CD4-positive, CD25-positive, alpha-beta regulatory T cell (primary cell): ENCODE measurements at places on chromosomes 1 and 21. TPM values are rescaled to one million over a fixed set of nuclear protein-coding genes. Genes with fewer than 3 reads are reported as not detected.

DNA sequence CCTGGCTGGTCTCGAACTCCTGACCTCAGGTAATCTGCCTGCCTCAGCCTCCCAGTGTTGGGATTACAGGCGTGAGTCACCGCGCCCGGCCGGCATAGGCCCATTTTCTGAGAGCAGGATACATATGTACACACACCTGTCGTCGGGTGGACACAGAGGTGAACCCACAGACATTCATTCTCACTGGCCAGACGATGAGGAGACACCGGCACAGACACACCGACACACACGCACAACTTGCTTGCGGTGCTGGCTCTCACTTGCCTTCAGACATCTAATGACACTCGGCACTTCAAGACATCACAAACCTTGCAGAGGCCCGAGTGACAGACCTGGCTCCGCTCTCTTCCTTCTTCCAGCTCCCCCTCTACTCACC, 579 bp downstream of the PTCH2 start:
- no peak for DNase-seq

DNA sequence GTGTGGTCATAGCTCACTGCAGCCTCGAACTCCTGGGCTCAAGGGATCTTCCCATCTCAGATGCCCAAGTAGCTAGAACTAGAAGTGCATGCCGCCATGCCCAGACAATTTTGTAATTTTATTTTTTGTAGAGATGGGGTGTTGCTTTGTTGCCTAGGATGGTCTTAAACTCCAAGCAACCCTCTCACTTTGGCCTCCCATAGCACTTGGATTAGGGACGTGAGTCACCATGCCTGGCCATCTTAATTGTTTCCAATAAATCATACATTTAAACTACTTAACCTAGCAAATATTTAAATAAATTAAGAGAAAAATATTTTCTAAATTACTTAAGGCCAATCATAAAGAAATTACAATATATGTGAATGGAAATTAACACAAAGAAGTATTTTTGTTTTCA, 35.1 kb upstream of the ADGRL4 start:
- DNase-seq: no peak

GRCh38 chr1:231856426-231856825, 229.8 kb downstream of the DISC1 start:
- DNase-seq: no peak

GRCh38 chr1:109050228-109050995, 8.5 kb upstream of the WDR47 start:
- DNase-seq: no peak

DNA sequence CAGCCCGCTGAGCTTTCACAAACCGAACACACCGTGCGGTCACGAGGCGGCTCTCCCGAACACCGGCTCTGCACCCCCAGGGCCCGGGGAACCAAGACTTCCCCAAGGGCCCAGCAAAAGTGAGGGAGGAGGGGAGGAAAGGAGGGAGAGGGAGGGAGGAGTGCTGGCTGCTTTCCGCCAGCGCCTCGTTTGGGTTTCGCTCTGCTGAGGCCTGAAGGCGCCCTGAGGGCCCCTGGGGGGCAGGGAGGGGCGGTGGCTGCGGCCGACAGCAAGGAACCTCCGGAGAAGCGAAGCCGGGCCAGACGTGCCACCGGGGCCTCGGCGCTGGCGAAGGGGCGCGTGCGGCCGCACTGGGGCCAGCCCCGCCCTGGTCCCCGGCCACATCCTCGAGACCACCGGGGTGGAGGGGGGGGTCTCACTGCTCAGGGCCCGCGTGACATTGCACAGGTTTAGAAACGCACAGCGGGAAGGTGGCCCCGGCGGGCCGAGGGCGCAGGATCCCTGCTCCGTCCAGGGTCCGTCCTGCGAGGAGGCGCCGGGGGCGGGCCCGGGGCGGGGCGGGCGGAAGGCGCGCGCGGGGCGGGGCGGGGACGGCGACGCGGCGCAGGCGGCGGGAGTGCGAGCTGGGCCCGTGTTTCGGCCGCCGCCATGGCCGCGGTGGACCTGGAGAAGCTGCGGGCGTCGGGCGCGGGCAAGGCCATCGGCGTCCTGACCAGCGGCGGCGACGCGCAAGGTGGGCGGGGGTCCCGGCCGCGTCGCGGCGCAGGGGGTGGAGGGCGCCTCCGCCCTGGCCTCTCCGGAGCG, at the start of gene PFKL:
TSS of gene PFKL (plus strand) at position 596 of the 804 bp plus-strand sequence. CDS start at position 649, 53 bp downstream.
- peak; percentile 52 for DNase-seq

DNA sequence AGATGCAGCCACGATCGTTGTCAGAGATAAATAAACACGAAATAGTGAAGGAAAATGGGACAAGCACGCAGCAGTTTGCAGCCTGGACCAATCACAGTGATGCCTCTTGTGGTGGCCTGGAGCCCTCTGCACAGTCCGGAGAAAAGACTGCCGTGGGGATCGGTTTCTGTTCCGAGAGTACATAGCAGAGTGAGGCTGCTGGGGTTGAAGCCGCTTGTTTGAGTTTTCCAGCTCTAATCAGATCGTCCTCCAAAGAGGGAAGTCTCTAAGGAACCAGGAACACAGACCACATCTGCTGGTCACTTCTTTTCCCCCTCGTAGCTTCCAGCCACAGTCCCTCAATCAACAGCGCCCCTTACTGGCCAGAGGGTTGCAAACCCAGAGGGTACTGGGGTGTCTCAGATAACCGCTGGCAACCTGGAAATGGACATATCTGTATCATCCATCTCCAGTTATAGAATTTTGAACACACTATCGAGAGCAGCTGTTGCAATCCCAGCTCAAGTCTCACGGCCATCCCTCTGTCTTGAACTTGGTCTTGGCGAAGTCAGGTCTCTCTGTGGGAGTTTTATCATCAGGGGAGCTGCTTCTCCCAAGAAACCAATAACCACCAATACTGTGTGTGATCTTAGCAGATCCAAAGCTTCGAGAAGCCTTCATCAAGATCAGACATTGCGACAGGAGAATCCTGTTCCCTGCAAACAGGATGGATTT, 57.4 kb downstream of the OLIG1 start:
- DNase-seq: peak; percentile 22

GRCh38 chr1:6342056-6342455, 51.5 kb downstream of the ACOT7 start:
- DNase-seq: no peak

GRCh38 chr1:166937962-166938361, 37.4 kb downstream of the ILDR2 start:
- no peak for DNase-seq

- no peak for DNase-seq
These were observed 4.2 kb upstream of the GUCA2A start for GRCh38 chr1:42168763-42169162.

- no peak for DNase-seq
These were observed 139.3 kb downstream of the TIAM1 start for GRCh38 chr21:31204801-31205200.

DNA sequence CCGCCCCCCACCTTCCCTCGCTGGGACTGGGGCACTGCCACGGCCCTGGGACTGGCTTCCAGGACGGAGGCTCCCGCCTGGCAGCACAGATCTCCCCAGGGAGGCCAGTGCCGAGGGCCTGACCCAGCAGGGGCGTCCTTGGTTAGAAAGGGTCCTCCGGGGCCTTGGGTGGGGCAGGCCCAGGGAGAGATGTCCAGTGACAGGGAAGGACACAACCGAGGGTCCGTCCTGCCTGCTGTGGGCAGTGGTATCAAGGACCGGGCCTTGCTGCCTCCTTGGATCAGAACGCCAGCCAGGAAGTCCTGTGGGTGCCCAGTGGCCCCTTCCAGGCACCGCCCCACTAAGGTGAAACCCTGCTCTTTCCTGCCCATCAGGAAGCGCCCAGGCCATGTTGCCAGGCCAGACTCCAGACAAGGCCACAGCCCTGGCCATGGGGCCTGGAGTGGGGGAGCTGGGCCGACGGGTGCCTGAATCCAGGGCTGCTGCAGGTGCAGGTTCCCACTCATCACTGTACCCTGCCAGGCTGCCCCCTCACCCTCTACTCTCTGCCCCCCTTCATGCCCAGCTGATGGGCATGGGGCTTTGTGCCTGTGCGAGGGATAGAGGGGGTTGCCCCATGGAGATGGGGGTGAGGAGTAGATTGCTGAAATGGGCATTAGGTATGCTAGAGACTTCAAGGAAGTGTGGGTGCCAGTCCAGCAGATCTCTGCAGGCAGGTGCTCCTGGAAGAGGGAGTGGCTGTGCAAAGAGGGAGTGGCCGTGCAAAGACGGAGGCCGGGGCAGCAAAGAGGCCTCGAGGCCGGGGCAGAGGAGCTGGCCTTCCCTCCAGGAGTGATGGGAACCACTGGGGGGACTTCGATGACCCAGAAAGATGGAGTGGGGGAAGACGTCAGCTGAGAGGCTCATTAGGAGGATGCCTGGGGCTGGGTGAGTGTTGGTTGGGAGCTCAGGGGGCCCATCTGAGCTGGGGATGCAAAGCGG, 2.2 kb upstream of the PRKCZ start:
- DNase-seq: no peak

GRCh38 chr1:48242141-48242736, 19.7 kb downstream of the SLC5A9 start:
- DNase-seq: no peak

DNA sequence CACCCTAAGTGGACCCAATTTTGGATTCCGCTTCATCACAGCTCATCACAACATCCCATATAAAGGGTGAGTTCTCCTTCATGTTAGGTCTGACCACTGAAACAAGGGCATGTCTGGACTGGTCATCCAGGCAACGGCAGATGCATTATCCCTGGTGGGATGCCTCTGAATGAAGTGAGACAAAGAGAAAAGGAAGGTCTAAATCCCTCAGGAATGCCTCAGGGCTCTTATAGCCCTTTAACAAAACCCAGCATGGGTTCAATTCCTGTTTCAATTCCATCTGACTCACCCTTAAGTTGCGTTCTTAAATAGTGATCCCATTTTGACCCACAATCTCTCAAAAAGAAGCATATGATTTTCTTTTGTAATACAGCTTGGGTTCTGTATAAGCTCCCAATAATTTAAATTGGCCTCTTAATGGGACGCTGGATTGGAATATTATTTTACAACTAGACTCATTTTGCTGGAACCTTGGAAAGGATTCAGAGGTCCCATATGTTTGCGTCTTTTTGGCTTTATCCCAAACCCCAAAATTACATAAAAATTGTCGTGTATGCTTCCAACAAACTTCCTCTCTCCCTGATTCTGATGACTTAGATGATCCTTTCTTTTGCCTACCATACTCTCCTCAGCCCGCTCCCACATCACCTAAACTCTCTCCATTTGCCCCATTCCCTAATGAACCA, 287.4 kb upstream of the ZP4 start:
- no peak for DNase-seq

DNA sequence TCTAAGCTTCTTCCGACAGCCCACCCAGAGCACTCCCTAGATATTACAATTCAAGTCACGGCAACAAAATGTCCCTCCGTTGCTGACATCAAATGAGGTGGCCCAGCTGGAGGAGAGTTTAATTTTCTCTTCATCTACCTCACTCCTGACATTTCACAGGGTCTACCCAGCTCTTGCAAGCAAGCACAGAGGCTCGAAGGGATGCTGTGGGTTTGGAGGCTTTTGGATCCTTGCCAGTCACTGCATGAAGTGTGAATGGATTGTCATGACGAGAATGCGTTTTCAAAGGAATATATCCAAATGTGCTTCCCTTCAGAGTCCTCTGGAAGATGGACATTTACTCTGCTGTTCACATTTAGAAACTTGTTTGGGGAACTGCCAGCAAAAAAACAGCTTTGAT, 33.5 kb downstream of the CAPN8 start:
- no peak for DNase-seq

DNA sequence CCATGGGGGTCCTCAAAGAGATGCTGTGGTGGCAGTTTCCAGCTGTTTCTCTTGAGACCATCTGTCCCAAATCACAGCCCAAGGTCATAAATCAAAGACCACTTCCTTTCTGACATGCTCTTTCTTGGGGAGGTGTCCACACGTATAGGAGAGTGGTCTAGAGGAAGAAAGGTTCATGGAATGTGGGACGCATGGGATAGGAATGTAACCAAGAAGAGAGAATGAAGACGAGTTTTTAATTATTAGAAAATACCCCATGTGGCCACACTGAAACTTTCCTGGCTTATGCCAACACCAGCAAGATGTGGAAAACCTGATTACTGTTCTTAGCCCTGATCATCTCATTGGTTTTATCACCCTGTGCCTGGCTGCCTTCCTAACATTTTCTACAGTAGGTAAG, 124.2 kb upstream of the IFFO2 start:
- DNase-seq: no peak

DNA sequence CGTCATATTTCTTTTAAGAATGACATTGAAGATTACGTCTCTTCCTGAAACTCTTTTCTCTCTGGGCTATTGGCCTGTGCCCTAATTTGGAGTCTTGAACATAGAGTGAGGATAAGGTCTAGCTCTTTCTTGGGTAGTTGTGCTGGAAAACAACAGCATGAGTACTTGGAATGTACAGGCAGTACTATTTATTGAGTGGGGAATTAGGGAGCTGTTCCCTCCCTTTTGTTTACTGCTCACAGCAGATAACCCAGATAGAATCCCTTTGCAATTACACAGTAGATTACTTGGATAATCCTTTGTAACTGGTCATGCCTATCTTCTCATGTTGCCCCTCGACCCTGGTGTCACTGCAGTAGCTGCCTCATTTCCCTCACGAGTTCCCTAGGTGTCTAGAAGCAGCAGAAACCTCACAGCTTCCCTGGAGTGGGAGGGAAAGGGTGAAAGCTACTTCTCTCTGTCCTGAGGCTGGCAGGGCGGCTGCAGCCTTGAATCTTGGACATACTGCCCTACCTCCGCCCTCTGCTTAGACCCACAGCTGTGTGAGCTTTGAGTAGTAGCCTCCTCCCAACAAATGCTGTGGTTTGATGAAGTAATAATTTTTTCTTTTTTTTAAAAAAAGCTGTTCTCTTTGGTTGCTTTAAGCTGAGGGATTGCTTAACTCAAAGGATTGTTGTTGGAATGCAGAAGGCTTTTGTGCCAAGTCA, 70.6 kb downstream of the FGGY start:
- no peak for DNase-seq

DNA sequence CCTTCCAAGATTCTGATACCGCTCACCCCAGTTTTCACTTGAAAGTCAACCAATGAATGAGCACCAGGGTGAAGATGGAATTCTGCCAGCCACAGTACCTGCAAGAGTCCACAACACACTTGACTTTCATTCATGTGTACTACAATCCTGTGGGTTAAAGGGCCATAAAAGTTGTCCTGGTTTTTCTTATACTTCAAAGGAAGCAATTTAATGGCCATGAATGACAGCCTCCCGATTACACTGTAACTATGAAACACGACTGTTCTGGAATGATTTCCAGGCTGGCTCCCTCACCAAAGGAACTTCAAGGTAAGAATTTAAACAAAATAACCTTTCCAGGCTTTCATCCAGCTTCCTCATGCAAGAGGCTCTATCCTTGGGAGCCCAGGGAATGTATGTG, 502.8 kb downstream of the SMYD3 start:
- DNase-seq: no peak

Gene TCHHL1
- total RNA-seq: not detected

Gene PFKFB2
- 1.1 TPM for total RNA-seq

Gene CD1E
- not detected for total RNA-seq

Gene C1orf141
- not detected for total RNA-seq

Gene DPT
- not detected for total RNA-seq

Gene LCE1B
- total RNA-seq: not detected

Gene FAM43B
- not detected for total RNA-seq

Gene SSX2IP
- total RNA-seq: 9.3 TPM

Gene GATAD2B
- total RNA-seq: 81.5 TPM

Gene AGMAT
- total RNA-seq: 8.9 TPM

Gene TLCD4
- not detected for total RNA-seq
